Activated CD8-positive, alpha-beta memory T cell treated with anti-CD3 and anti-CD28 coated beads for 48 hours (primary cell): ENCODE measurements at places on chromosomes 12 and 14.

- no peak for DNase-seq
Observed at GRCh38 chr12:92290350-92290695, 144.7 kb upstream of the BTG1 start.

DNA sequence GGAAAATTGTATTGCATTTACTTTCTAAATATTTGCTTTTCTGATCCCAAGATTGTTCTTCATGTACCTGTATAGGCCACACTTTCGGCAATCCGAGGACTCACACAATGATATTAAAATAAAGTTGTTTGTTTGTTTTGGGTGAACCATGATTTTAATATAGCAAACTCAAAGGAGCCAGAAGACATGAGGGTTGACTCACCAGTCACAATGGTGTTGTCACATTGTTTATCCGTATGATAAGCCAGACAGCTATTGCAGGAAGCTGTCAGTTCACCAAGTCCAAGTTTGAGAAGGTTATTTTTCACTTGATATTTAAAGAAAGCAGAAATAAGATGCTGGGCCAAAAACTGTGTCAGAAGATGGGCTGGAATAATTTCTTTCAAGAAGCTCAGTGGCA is 67.1 kb upstream of the CPM start:
- DNase-seq: no peak

- DNase-seq: no peak
Observed at GRCh38 chr12:46783871-46784270, 41.9 kb downstream of the SLC38A4 start.

GRCh38 chr14:52690983-52691760 is 4.2 kb downstream of the ERO1A start:
- DNase-seq: no peak

DNA sequence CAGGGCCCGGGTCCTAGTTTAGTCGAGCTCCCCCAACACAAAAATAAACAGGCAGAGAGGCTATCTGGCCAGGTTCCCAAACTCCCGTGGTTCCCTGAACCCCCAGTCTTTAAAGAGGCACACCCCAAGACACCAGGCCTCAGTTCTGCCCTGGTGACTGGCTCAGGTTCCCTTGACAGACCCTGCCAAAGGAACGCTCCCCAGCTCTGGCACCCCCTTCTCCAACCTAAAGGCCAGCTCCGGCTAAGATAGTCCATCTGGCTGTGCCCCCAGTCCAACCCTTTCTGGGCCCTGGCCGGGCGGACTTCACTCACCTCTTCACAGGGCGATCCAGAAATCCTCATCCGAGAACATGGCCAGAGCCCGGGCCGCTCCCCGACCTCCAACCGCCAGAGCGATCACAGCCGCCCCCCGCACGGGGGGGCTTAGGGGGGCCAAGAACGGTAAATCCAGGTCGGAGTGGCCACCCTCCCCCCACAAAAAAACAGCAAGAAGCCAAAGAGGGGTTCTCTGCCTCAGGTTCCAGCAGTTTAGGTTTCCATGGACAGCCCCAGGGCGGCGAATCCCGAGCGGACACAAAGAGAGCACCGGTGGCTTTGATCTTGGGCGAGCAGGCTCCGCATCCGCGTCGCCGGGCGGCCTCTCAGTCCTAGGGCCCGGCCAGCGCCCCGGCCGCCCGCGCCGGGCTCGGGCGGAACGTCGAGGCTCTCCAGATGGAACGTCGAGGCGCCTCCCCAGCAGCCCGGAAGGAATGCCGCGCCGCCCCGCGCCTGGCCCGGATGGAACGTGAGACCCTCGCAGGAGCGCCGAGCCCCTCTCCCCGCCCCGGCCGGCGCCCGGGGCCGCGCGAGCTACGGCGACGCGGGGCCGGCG is 1.1 kb downstream of the KMT2D start:
- DNase-seq: no peak
